Activated naive CD8-positive, alpha-beta T cell treated with anti-CD3 and anti-CD28 coated beads, Interleukin-2, amount 10 ng/mL, durations not matched to agents 7 days and 5 days (primary cell): ENCODE measurements at places on chromosomes 5 and 9. TPM values are rescaled to one million over a fixed set of nuclear protein-coding genes. Genes with fewer than 3 reads are reported as not detected.

DNA sequence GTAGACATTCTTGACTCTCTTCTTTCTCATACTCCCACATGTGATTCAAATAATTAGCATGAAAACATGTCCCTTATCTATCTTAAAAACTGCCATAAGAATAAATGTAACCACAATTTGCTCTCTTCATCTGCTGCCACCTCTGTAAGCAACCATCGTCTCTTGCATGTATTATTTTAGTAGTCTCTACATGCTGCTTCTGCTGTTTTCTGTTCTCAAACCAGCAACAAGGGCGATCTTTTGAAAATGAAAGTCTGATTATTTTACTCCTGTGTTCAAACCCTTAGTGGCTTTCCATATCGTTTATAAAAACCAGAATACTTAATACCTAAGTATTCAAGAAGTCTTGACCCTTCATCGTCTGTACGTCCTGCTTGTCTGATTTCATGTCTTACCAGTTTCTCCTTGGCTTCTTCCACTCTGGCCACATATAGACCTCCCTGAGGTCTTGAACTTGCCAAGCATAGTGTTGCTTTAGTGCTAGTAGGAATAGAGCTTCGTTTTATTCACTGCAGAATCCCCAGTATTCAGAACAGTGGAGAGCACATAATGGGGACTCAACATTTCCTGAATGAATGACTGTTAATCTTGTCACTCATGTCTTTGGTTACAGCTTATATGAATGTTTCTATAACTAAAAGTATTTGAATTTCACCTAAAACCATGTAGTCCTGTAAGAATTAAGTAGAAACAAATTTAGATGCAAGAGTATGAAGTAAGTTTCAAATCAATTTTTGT, 10.6 kb downstream of the CDC42SE2 start:
- DNase-seq, result no peak

DNA sequence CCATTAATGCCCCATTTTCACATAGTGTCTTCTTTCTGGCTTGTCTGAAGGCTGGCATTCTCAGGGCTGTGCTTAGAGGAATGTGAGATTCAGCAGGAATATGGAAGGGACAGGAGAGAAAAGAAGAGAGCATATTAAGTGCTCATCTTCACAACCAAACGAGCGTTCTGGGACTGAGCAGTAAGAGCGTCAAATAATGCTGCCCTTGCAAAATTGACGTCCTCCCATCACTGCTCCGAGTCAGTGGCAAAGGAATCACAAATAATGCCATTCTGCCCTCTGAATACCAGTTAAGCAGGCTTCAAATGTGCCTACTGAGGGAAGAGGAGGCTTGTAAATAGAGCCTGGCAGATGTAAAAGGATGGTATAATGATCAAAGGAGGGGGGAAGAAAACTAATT, 351.2 kb downstream of the EBF1 start:
- no peak for DNase-seq

- DNase-seq, result no peak
These were observed 13.2 kb downstream of the GADD45G start for GRCh38 chr9:89617978-89618377.

CFAP157 gene
- total RNA-seq, result not detected

DNA sequence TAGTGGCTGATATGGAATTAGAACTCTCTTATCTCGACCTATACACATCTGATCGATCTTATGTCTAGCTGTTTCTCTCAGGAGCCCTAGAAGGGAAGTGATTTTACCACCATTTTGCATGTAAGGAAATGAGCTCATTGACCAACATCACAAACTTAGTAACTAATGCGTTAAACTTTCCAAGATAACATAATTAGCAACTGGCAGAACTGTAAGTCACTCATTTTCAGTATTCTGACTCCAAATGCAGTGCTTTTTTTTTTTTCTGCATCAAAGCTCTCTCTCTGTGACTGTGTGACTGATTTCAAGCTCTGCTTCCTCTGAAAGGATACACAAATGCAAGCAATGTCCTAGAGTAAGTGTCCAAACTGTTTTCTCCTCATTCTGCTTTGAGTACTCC, 68.1 kb upstream of the FBXL7 start:
- DNase-seq, result no peak

- DNase-seq, result no peak
These were observed 13.9 kb upstream of the ADAMTSL1 start for GRCh38 chr9:18459962-18460584.

PCDHGB4 gene
- 0.11 TPM for total RNA-seq

DNA sequence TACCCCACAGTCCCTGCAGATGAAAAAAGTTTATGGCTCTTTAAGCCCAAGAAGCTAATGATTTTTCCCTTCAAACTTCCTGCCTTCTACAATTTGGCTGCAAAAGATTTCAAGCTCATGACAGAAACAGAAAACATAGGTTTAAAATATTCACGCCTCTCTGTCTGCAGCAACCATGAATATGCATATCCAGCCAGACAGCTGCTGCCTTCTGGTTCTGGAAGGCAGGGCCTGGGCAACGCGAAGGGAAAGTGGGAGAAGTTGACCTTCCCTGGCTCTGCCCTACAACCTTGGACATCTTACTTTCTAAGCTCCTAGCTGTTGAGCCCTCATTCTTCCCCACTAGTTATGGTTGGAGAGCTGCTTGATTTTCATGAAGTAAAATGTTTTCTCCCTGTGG, 64.8 kb upstream of the CLINT1 start:
- DNase-seq, result no peak

DNA sequence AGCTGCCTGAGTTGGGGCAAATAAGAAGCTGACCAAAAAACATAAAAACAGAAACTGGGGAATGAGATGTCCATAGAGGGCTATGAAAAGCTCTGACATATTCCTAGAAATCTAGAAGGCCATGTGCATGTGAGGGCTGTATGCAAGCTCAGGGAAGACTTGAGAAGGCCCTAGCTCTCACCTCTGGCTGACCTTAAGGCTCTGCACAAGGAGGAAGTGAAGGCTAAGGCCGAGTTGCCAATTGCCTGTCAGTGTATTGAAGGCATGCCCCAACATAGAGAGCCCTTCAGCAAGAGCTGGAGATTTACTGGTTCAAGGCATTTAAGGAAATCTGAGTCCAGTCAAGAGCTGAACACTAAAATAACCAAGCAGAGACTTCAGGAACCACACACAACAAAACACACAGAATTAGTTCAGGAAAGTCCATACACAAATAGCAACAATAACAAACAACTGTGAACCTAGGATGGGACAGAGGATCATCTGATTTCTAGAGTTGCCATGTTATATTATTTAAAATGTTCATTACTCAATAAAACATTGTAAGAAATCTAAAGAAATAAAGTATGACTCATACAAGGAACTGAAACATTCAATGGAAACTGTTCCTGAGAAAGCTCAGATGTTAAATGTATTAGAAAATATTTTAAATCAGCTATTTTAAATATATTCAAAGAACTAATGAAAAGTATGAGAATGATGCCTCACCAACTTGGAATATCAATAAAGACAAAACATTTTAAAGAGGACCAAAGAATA, 161.8 kb downstream of the AUH start:
- DNase-seq, result no peak

DNA sequence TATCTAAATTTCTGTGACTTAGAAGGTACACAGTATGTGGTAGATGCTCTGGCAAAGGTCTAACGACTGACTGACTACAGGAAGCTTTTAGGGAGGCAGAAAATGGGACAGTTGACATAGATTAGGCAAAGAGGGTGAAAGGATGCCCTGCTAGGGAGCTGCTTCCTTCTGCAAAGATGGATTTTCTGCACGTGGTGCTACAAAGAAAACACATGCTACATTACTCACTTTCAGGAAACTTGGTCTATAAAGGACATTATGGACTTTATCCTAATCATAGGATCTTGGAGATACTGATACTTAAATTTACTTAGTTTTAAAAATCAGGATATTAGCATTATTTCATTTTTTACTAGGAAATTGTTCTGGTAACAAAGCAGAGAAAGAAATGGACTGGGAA, 405.8 kb upstream of the ADAMTS16 start:
- DNase-seq, result no peak

WDR31 gene
- total RNA-seq, result 1.00 TPM

DNA sequence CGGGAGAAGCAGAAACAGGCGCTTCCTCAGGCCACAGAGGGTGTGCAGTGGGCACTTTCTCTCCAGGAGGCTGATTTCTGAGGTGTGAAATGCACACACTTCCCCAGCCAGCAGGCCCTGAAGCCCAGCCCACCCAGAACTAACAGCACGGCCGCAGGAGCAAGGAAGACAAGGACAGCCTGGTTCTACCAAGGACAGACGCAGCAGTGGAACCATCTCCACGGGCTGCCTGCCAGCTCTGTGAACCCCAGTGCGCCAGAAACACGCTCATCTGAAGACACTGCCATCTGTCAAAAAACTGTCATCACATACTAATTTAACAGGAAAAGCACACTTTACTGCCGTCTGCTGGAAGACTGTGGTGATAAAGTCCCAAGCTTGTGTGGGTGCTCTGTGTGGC, 40.7 kb downstream of the MAPK9 start:
- DNase-seq, result no peak

DNA sequence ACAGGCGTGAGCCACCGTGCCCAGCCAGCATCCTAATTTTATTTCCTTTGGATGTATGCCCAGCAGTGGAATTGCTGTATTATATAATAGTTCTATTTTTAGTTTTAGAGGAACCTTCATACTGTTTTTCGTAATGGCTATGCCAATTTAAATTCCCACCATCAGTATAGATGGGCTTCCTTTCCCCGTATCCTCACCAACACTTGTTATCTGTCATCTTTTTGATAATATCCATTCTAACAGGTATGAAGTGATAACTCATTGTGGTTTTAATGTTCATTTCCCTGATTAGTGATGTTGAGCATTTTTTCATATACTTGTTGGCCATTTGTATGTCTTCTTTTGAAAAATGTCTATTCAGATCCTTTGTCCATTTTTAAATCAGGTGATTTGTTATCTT, 13.0 kb downstream of the F2R start:
- DNase-seq, result no peak

GRCh38 chr9:5719100-5719926, 90.4 kb downstream of the RIC1 start:
- DNase-seq, result no peak

GRCh38 chr5:106488407-106488806, 1182.3 kb downstream of the EFNA5 start:
- no peak for DNase-seq

SOWAHA gene
- total RNA-seq, result not detected

PCDHA2 gene
- total RNA-seq, result not detected

GPBP1 gene
- 107 TPM for total RNA-seq

DNA sequence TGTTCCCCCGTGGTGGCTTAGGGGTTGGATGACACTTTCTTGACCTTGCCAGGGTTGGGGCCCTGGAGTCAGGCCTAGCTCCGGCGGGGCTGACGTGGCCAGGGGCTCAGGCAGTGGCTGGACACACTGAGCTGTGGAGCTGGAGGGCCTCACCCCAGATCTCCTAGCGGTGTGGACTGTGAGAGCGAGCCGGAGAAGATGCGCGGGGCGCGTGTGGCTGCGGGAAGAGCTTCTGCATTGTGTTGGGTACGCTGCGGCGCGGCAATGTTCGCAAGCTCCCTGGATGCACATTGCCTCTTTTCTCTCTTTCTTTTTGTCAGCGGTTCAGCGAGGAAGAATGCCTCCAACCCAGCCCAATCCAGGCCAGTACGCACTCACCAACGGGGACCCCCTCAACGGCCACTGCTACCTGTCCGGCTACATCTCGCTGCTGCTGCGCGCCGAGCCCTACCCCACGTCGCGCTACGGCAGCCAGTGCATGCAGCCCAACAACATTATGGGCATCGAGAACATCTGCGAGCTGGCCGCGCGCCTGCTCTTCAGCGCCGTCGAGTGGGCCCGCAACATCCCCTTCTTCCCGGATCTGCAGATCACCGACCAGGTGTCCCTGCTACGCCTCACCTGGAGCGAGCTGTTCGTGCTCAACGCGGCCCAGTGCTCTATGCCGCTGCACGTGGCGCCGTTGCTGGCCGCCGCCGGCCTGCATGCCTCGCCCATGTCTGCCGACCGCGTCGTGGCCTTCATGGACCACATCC, 4.8 kb downstream of the NR2F1 start:
- no peak for DNase-seq

ISCA1 gene
- total RNA-seq, result 21.2 TPM

GRCh38 chr9:83501565-83501964, 36.6 kb downstream of the FRMD3 start:
- no peak for DNase-seq

DNA sequence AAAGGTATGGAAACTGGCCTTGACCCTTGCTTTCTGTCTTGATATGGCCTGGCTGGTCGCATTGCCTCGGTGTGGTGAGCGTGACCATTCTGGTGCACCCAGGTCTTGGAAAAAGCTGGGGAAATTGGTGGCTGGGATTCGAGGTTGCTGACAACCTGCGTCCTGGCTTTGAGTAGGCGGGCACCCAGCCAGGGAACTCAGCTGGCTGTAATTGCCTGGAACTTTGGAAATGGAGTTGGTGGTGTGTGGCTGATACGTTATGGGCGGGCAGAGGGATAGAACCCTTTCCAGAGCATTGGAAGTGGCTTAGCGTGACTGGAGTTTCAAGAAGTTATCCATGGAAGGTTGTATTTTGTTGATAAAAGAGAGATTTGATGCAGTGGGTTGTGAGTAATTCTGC, 35.2 kb downstream of the KCNMB1 start:
- no peak for DNase-seq

- no peak for DNase-seq
These were observed 281.6 kb downstream of the ZSWIM6 start for GRCh38 chr5:61613679-61614078.

GRCh38 chr5:173163219-173163618, 18.9 kb downstream of the BNIP1 start:
- no peak for DNase-seq

GRCh38 chr9:97468658-97469448, 32.6 kb upstream of the TMOD1 start:
- DNase-seq, result peak; percentile 36

DNA sequence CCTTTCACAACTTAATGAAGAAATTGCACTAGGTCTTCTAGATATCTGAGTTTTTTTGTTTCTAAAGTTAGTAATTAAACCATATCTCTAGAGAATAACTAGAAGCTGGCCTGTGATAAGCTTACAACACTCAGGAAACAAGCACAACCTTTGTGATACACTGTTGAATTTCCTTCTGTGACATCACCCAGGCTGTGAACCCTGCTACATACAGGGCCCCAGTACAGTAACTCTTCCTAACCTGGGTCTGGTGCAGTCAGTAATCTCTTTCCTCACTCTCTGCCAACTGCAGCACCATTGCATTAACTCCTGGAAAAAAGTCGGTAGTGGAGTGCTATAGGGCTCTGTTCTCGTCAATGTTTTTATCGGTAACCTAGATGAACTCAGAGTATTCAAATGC, 10.6 kb upstream of the IGFBPL1 start:
- no peak for DNase-seq

COL23A1 gene
- 0.60 TPM for total RNA-seq

SV2C gene
- 0.03 TPM for total RNA-seq

GRCh38 chr9:27572566-27572917, 739 bp downstream of the C9orf72 start:
- no peak for DNase-seq

- no peak for DNase-seq
These were observed 84.1 kb downstream of the PTPDC1 start for GRCh38 chr9:94168203-94169000.

FABP6 gene
- total RNA-seq, result not detected

GGTA1 gene
- total RNA-seq, result not detected

GRCh38 chr9:110213413-110214044, 5.6 kb upstream of the C9orf152 start:
- no peak for DNase-seq

GRCh38 chr5:171581781-171582180, 162.3 kb downstream of the FGF18 start:
- DNase-seq, result no peak

SLC34A1 gene
- total RNA-seq, result 1.9 TPM
